ENCODE measurements at places on chromosomes 16 and 17.
A peak's percentile ranks its signal among the peaks of the same experiment; 100 is the strongest.

- DNase-seq, result no peak
Measured at GRCh38 chr16:49513040-49513439, 139.4 kb downstream of the C16orf78 start.

GRCh38 chr17:49365667-49366066 lies 3.6 kb upstream of the ZNF652 start:
- DNase-seq, result no peak

- no peak for DNase-seq
Measured at GRCh38 chr16:53771655-53772497, 67.9 kb downstream of the FTO start.

DNA sequence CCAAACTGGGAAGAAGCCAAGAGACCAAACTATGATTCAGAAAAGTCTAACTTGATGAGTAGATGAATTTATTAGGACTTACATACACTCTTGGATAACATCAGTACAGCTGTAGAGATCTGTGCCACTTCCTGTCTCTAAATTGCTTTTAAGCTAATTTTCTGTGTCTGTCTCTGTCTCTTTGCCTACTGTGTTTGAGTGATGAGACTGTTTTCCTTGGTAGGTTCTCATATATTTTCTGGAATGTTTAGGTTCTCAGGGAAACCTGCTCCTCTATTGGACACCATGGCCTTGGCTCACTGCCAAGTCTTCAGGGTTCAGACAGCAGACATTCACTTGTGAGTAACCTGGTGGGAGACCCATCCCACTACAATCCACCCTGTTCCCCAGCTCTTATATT lies 103.5 kb upstream of the KIF2B start:
- peak; percentile 5 for DNase-seq

DNA sequence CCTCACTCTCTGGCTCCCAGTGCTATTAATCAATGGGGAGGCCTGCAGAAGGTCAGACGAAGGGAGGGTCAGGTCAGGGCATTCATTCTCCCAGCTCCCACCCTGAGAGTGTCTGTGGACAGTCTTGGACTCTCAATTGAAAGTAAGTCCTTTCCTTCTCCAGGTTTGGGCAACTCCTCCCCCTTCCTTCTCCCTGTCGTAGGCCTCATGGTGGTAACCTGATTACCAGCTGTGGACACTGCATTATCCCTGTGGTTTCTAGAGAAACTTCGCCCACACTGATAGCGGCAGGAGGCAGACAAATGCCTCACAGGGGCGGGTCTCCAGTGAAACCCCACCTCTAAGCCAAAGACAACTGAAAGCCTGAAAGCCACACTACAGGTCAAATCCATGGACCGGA lies 57.7 kb upstream of the SLC25A19 start:
- DNase-seq, result no peak

DNA sequence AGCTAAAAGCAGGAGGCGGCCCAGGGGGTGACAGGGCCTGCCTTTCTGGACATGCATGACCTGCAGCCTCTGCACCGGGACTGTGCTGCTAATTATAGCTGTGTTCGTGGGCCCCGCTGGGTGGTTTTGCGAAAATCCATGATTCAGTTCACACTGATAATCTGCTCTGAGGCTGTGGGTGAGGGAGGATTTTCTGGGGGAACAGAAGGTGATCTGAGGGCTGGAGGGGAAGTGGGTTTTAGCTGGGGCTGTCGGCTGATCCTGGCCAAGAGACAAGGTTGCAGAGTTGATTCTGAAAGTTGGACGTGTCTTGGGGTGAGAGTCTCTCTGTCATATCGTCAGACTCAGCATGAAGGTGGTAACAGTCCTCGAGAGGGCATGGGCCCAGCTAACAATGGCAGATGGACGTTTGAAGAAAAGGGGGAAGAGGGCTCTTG lies 187.5 kb upstream of the ZNF469 start:
- no peak for DNase-seq

DNA sequence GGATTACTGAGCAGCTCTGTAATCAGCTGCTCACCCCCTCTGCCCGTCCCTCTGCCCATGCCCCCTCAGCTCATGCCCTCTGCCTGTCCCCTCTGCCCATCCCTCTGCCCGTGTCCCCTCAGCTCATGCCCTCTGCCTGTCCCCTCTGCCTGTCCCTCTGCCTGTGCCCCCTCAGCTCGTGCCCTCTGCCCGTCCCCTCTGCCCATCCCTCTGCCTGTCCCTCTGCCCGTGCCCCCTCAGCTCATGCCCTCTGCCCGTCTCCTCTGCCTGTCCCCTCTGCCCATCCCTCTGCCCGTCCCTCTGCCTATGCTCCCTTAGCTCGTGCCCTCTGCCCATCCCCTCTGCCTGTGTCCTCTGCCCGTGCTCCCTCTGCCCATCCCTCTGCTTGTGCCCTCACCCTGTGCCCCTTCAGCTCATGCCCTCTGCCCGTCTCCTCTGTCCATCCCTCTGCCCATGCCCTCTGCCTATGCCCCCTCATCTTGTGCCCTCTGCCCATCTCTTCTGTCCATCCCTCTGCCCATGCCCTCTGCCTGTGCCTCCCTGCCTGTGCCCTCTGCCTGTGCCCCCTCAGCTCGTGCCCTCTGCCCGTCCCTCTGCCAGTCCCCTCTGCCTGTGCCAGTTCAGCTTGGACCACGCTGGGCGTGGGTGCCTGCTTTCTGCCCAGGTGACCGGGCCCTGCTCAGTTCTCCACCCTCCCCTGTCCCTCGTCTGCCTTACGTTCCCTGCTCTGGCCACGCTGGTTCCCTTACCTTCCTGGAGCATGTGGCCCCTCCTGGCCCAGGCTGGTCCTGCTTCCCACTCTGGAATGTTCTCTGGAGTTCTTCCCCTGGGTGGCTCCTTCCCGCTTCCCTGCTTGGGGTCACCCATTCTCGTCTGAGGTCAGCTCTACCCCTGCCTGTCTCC lies 97.6 kb downstream of the NPIPB11 start:
- DNase-seq, result no peak

DNA sequence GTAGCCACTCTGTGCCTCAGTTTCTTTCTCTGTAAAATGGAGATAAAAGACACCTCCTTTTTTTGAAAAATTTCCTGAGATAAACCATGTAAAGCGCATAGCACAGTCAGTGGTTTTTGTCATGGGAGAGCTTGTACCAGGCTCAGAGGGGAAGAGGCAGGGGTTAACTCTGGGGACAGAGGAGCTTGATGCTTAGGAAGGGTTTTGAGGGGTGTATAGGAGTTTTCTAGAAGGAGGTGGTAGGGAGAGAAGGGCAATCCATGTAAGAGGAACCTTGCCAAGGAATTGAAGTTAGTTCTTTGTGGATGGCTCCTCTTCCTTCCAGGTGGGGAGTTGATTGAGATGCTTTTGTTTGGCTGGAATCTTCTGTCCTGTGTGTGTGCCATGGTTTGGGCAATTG lies 131.9 kb upstream of the GSE1 start:
- DNase-seq, result no peak

GRCh38 chr17:69358688-69359596 lies 32.0 kb upstream of the ABCA5 start:
- no peak for DNase-seq

DNA sequence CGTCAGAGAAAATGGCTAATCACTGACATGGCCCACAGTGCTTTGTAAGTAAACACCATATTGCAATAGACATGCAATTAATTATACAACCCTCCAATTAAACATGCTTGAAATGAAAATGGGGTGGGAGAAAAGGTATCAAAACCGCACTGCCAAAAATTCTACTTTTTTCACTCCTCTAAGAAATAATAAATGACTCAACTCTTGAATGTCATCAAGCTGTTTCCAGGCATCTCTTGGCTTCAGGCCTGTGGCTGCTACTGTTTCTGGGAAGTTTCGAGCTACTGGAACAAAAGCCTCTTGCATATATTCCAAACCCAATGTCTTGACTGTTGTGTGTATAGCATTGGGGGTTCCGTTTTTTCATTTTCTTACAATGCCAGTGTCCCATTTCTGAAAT lies 412.6 kb downstream of the RBFOX1 start:
- DNase-seq, result no peak

GRCh38 chr17:43042025-43042628 lies 17.1 kb downstream of the RND2 start:
- DNase-seq, result no peak

DNA sequence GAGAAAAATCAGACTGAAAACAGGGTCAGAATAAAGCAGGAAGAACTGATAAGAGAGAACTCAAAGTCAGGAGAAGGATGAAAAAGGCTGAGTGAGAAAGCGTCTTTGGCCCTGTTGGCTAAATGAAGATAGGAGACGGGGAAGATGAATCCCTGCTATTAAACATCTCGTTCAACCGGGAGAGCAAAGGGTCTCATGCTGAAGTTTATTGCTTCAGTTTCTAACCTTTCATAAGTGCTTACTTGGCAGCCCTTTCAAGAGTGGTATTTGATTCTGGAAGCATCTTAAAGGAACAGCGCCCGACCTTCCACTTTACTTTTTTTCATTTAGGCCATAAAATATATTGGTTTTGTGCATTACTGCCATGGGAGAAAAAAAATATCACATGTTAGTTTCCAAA lies 288.3 kb upstream of the RBFOX1 start:
- no peak for DNase-seq

DNA sequence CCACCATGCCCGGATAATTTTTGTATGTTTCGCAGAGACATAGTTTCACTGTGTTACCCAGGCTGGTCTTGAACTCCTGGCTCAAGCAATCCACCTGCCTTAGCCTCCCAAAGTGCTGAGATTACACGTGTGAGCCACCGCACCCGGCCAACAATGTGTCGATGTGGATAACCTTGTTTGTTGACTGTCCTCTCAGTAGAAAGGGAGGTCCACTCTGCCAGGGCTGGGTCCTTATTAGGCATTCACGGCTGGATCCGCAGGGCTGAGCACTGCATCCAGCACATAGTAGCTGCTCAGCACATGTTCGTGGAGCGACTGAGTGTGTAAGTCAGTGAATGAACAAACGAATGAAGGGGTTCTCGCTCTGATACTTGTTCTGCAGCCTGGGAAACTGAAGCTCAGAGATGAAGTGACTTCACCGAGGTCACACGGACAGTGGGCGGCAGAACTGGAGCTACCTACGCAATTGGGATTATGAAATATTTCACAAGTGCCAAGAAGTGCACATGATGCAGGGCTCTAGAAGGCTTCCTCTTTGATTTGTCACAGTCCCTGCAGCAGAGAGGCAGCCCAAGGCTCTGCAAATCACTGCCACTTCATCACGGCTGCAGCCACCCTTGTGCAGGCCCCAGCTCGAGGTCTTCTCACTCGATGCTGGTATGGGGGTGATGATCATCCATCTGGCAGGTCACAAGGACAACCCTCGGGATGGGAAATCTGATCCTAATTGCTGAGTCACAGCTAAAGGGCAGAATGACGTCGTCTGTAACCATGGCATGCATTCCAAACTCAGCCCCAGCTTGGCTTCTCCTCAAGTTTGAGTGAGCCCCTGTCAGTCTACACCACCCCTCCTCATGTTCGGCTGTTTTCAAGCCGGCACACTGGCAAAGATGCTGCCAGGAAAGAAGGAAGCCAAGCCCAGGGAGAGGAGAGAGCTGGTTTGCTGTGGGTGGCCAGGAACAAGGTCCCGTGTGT lies 28.0 kb upstream of the SNN start:
- no peak for DNase-seq

- no peak for DNase-seq
Measured at GRCh38 chr17:44578947-44579346, 21.7 kb downstream of the FZD2 start.

DNA sequence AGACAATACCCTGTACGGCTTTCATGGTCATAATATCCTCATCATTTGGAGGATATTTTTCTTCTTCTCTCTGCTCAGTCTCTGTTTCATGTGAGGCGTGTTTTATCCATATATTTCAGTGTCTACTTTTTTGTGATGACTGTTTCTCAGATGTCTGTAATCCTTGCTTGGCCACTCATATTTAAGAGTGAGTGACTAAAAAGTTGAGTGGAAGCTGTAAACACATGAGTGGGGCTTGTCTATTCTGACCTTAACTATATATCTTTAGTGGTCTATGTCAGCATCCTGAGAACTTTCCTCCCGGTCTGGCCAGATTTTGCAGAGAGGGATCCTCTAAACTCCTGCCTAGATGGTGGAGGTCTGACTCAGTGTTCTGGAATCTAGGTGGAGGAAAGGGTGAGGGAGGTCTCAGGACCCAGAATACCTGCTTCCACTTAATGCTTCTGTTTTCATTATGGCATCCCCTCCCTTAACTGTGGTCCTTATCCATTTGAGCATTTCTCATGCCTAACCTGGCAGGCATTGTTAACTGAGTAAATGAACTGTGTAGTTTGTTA lies 6.0 kb downstream of the DDX19B start:
- no peak for DNase-seq

DNA sequence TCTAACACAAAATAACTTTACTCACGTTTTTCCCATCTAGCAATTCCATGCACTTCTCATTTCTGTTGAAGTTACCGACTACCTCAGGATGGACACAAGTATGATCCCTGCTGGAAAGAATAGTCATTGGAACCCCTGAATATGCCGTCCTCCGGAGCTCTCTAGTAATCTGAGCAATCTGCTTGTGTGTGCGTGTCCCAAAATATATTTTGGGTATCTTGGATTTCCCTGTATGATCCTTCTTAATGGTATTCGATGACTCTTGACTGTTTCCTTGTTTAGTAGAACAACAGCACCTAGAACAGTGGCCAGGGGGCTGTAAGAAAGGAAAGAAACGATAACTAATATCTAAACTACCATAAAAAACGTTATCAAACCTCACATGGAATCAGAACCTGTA lies 54.9 kb downstream of the BRIP1 start:
- DNase-seq, result no peak

DNA sequence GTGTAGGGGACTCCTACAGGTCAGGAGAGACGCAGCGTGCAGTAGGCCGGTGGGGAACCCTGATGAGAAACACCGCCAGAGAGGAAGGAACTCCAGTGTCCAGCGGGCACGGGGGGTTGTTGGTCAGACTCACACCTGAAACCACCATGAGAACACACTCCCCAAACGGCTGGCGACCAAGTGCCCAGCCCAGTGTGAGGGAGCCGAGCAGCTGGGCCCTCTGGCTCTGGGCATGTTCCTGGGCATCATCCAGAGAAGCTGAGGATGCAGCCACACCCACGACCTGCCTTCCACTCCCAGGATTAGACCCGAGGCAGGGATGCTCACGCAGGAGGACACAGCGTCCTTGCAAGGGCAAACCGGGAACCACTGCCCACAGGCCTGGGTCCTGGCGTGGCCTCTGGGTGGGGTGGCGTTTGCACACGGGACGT lies 108.3 kb upstream of the ZNF750 start:
- no peak for DNase-seq

GRCh38 chr16:1299012-1299867 lies 10.2 kb upstream of the UBE2I start:
- no peak for DNase-seq

GRCh38 chr17:5895276-5895675 lies 174.9 kb upstream of the WSCD1 start:
- no peak for DNase-seq

DNA sequence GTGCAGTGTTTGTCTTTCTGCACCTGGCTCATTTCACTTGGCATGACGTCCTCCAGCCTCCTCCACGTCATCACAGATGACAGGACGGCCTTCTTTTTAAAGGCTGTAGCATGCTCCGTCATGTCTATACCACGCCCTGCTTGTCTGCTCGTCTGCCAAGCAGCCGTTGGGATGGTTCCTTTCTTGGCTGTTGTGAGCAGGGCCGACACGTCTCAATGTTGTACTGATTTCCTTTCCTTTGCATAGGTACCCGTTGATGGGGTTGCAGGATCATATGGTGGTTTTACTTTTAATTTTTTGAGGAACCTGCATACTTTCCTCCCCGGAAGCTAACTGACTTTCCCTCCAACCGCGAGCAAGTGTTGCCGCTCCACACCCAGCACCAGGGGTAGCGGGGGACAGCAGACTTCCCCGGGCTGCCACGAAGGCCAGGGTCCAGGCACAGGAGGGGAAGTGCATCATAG lies 212.2 kb upstream of the ZNF469 start:
- no peak for DNase-seq

Measured in hematopoietic multipotent progenitor cell treated with erythropoietin and hydrocortisone succinate and interleukin-3 and kit ligand, for 17 days (in vitro differentiated cells).